ENCODE measurements at places on chromosomes 3 and 15.
A peak's percentile ranks its signal among the peaks of the same experiment; 100 is the strongest.

DNA sequence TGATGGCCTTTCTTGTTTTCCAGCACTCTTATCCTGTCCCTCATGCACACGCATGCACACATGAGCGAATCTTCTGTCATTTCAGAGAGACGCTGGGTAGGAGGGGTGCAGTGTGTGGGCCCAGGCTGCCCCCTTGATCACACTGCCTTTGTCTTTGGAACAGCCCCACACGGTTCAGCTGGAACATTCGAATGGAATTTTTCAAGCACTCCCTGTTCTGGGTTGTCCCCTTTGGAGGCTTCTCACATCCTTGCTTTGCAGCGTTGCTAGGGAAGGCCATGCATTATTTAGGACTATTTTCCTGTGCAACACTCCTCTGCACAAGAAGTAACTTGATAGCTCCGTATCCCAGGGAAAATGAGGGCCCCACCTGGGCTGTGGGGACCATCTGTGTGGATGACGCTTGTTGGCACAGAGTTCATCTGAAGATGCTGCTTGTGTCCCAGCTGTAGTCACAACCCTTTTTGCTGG, 78.4 kb downstream of the SPSB4 start:
- DNase-seq: no peak

GRCh38 chr3:42037318-42037945, 53.7 kb upstream of the TRAK1 start:
- no peak for DNase-seq

GRCh38 chr3:52721002-52721729, 15.3 kb downstream of the SPCS1 start:
- no peak for DNase-seq

DNA sequence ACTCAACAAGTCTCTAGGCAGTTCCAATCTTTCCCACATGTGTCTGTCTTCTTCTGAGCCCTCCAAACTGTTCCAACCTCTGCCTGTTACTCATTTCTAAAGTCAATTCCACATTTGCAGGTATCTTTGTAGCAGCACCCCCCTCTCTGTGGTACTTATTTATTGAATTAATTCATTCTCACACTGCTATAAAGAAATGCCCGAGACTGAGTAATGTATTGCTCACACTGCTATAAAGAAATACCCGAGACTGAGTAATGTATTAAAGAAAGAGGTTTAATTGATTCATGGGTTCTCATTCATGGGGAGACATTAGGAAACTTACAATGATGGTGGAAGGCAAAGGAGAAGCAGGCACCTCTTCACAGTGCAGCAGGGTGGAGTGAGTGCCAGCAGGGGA, 1413.8 kb downstream of the SI start:
- no peak for DNase-seq

GRCh38 chr3:27224197-27224596, 145.0 kb downstream of the NEK10 start:
- DNase-seq: no peak

- DNase-seq: no peak
These were observed 177.2 kb downstream of the CBLB start for GRCh38 chr3:105691633-105692032.

GRCh38 chr3:55269636-55270035, 217.5 kb downstream of the WNT5A start:
- no peak for DNase-seq

GRCh38 chr3:183991403-183991802, 26.3 kb downstream of the ABCC5 start:
- DNase-seq: no peak

- no peak for DNase-seq
These were observed 277.0 kb upstream of the LRRC3B start for GRCh38 chr3:26345613-26346012.

- no peak for DNase-seq
These were observed 14.2 kb upstream of the CLEC3B start for GRCh38 chr3:45011756-45012508.

DNA sequence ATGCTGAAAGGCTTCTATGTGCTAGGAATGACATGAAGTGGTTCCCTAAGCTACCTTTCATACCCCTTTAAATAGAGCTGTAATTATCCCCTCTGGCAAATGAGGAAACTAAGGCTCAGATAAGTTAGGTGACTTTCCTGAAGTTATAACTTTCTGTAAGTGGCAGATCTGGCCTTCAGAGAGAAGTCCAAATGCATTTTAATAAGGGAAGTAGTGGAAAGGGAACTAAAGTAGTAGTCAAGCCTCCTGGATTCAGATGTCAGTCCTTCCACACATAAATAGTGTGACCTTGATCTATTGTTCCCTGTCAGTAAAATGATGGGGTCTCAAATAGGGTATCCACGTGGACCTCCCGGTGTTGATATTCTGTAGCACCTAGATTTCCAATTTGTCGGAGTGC, 277.7 kb downstream of the EDEM1 start:
- DNase-seq: no peak

- no peak for DNase-seq
These were observed 843.8 kb downstream of the VGLL3 start for GRCh38 chr3:86147119-86147518.

- no peak for DNase-seq
These were observed 36.1 kb downstream of the PRKAR2A start for GRCh38 chr3:48811524-48811923.

DNA sequence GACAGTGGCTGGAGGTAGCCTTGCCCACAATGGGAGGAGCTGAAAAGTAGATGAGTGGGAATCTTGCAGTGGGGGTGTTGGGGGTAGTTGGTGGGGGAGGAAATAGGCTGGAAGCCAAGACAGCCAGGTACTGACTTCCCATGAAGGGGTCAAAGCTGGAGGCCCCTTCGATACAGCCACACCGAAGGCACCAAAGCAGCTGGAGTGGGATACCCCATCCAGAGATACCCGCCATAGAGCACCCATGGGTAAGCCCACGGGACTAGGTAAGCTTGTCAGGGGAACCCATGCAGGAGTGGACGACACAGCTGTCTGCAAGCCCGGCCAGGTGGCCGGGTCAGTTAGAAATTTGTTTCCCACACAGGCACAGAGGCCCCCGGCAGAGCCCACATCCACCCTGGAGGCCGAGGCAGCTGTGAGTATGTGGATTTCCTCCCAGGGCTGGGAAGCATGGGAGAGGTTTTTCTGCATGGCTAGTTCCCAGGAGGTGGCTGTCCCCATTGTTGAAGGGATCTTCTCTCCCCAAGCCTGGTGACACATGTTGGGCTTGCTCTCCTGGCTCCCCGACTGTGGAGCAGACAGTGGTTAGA, 28.6 kb downstream of the PRR23E start:
- DNase-seq: no peak

DNA sequence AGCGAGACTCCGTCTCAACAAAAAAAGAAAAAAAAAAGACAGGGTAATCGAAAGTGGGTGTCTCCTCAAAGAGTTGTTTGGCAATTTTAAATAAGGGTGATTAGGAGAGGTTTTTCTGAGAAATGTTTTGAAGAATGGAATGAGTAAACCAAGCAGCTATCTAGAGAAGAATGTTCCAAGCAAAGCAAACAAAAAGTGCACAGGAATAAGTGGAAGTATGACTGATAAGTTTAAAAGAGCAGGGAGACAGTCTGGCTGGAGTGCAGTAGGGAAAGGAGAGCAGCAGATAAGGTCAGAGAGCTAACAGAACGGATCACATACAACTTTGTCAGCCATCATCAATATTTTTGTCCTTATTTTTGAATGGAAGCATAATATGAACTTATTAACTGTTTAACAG, 853.5 kb downstream of the TUSC7 start:
- no peak for DNase-seq

GRCh38 chr3:141763088-141763750, at the start of gene GRK7:
TSS of gene GRK7 (plus strand) at chr3:141763408. CDS start at chr3:141778285, 14,877 bp downstream.
- DNase-seq: no peak

DNA sequence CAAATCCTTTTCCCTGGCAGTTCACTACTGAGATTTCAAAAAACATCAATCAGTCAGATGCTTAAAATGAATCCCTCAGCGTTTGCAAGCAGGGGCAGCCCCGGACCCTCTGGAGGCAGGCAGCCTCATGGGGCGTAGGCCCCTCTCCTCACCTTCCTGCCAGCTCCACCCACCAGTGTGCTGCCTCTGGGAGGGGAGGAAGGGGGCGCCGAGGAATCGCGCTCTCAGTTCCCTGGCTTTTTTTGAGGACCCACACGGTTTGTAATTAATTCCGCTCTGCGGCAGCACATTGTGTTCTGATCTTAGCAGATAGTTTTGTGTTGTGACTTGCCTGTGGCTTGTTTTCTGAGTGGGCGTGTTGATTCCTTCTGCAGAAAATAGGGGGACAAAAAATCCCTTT, 159.9 kb downstream of the KLF13 start:
- no peak for DNase-seq

GRCh38 chr3:69326855-69327300, 59.0 kb downstream of the FRMD4B start:
- DNase-seq: peak; percentile 22

DNA sequence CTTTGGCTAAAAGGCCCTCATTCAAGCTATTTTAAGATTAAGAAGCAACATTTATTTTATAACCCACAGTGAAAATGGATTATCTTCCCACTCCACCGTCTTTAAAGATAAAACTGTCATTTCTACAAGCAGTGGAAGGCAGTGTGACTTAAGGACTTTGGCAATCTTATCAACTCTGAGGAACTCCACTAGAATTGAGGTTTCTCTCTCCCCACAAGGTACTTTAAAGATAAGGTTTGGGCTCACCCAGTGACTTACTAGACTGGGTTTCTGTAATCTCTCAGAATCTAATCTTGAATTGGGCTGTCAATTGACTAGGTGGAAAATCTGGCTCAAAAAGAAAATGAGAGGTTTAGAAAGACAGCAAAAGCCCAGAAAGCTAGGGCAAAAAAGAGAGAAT, 21.7 kb downstream of the ZNF385D start:
- DNase-seq: no peak

DNA sequence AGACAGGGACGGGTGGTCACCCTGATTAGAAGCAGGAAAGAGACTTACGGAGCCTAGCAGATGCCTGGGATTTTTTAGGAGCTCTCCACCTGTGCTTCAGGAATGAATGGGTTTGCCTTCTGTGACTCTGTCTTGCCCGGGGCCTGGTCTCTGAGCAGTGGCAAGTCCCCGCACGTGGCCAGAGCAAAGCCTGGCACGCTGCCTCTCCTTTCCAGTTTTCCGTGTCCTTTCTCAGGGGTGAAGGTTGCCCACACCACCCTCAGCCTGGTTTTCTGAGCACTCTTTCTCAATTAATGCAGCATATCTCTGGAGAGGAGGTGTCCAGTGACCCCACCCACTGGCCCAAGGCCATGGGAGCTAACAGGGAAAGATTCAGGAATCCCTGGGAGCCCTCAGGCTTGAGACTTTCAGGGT, 14.5 kb upstream of the CHST14 start:
- DNase-seq: no peak

GRCh38 chr15:26091184-26091583, 228.1 kb upstream of the ATP10A start:
- no peak for DNase-seq

DNA sequence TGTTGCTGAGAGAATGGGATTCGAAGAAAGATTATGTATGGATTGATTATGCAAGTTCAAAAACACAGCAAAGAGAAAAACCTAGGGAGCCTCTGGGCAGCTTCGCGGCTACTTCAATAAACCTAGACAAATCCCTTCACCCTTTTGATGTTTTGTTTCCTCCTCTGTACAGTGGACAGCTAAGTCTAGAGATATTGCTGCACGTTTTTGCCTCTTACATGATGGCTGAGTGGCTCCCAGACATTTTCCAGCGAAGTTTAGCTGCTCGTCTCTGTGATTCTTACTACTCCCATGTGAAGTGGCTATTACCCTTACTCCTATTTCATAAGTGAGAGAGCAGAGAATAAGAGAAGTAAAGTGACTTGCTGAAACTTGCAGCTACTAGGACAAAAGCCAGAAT, 695.0 kb upstream of the GRM7 start:
- no peak for DNase-seq

GRCh38 chr3:173744479-173744878, 346.9 kb downstream of the NLGN1 start:
- DNase-seq: no peak

- no peak for DNase-seq
These were observed 18.7 kb upstream of the PDE8A start for GRCh38 chr15:84962955-84963354.

GRCh38 chr3:136898954-136899353, 36.9 kb downstream of the NCK1 start:
- no peak for DNase-seq

- no peak for DNase-seq
These were observed 476.8 kb downstream of the AGBL1 start for GRCh38 chr15:86556396-86557017.

DNA sequence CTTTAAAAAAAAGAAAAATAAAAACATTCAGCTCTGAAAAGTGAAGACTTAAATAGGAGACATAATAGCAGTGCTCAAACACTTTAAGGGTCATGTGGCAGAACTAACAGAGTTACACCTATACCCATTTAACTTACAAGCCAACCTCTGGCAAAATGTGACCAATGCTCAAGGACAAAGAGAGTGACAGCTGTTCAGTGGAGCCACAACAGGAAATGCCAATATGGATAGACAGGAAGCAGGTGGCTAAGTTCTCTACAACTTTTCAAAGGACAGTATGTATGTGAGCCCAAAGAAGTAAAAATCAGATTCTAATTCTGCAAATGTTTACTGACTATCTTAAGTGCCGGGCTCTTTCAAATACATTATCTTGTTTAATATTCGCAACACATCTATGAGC, 3.4 kb downstream of the TMCC1 start:
- DNase-seq: no peak

DNA sequence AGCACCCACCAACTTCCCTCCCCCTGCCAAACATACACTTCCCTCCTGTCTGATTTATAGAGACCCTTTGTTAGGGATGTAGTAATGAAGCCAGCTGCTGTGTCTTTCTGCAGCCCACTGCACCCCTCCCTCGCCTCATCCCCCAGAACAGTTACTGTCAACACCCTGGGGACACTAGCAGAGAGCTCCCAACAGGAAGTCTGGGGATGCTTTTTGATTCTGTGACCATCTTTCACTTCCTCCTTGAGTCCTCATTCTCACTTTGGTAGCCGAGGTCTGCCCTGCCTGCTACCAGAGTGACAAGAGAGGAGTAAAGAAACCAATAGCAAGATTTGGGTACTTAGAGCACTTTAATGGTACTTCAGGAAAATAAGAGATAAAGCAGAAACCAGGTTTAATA, 201.6 kb downstream of the SATB1 start:
- DNase-seq: no peak

DNA sequence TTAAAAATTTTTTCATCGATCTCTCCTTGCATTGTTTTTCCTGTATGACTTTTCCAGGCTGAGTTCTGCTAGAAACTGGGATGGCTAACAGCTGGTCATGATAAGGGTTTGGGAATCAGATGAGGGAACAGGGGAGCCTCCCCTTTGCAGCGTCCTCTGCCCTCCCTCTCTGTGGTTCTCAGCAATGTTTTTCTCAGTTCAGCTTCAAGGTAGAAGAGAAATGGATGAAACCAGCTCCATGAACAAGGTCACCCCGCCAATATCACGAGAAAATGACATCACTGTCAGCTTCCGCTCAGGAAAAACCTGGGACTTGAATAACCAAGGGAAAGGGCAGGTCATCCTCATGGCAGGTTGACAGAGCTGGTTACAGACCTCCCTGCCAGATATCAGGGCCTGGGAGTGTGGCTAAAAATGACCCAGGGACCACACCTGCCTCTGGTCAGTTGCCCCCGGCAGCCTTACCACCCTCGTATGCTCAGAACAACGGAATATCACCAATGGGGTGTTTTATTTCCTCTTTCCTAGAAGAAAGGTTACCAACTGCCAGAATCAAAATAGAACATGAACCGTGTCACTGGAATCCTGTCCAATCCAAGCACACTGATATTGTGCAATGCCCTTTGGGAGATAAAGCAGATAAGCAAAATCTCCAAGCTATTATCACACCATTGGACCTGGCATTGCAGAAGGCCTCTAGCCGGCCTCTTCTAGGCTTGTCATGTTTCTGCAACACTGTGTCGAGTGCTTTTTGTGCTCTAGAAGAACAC, 26.1 kb downstream of the LSM3 start:
- DNase-seq: no peak

GRCh38 chr3:15361494-15362214, 29.3 kb upstream of the SH3BP5 start:
- peak; percentile 33 for DNase-seq
